Suppressor macrophage (primary cell): ENCODE measurements at places on chromosomes 11 and 22.

DNA sequence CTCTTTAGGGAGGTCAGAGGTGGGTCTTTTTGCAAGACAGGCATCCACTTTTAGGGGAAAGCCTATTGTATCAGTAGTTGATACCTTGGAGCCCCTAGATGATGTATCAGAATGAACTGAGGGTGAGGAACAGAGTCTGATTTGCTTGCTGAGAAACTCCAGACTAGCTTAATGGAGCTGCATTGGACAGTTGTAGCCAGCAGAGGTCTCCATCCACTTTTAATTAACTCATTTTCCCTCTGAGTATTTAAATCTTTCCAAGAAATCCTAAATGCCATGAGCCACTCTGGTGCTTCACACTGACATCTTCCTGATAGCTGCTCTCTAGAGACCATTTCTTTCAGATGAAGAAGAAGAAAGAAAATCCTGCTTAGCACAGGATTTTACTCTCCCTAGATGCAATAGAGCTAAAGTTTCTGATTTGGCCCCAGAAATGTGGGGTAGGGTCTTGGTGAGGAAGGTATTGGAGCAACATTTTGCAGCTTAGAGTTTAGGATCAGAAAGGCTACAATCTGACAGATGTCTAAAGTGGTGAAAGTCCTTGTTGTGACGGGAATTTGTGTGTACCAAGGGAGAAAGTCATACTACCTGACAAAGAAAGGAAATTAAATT, 38.0 kb downstream of the EXT2 start:
- peak; percentile 21 for DNase-seq

- DNase-seq = no peak
These were observed 20.6 kb upstream of the CCDC34 start for GRCh38 chr11:27383645-27384044.

DNA sequence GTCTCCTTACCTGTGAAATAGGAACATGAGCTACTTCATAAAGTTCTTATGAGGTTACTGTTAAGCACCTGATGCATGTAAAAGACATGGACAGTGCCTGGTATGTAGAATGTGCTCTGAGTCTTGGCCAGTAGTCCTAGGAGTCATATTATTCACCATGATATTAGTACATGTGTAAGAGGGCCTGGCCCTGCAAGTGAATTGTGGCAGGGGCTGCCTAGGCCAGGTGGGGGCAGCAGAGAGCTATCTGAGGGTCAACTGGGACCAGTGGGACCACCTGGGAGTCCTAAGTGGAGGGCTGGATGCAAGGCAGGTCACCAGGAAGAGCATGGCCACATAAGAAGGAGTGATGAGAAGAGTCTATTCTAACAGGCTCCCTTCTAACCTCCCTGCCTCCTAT, 529.5 kb downstream of the SOX6 start:
- DNase-seq = peak; percentile 21

DNA sequence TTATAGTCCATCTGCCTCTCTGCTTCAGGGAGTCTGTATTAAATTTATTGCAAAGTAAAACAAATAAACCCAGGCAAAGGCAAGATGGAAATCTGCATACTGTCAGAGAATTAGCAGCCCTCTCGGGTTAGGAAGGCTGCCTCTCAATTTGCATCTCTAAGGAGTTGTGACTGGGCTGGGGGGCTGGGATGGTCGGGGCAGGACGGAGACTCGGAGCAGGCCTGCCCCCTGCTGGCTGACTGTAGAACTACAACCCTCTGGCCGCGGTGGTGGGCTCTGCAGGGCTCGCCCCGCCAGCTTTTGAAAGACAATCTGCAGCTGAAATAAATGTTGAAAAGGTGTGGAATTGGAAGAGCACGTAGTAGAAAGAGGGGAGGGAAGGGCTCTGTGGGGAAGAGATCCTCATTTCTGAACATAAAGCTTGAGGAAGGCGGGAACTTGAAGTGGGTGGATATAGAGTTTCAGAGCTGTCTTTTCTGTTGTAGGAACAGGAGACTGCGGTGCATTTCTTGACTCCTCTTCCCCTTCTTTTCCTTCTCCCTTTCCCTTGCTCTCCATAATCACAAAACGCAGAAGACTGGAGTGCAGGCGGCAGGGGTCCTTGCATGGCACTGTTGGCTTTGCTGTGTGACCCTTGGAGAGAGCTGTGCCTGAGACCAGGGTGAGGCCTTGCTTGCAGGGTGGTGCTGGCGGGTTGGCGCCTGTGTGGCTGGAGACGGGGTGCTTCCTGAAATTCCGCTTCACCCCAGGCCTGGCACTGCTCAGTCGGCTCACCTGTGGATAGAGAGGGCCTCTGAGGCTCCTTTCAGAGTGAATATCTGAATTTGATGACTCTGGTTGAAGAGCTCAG, 22.6 kb upstream of the PKNOX2 start:
- DNase-seq = peak; percentile 43
